ENCODE measurements at places on chromosomes 5 and 9.

GRCh38 chr5:68839019-68839552, 254.7 kb upstream of the SLC30A5 start:
- no peak for DNase-seq

GRCh38 chr9:32247168-32247567, 137.3 kb upstream of the ACO1 start:
- no peak for DNase-seq

DNA sequence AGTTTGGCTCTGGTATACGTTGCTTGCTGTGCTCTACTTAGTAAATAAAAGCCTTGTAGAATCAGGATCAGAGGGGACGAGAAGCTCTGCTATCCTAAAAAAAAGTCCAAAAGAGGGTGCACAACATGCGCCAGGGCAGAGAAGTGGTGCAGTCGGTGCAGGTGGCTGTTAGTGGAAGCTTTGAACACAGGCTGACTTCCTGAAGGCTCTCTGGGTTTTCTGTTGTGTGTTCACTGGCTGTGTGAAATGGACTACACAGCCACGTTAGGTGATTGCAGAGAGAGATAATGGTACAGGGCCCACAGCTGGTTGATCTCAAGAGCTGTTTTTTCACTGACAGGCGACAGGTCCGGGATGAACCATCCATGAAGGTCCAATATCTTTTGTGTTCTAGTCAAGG, 167.4 kb downstream of the TMEM167A start:
- DNase-seq: no peak

GRCh38 chr9:98378206-98378780, 122.8 kb upstream of the TBC1D2 start:
- DNase-seq: no peak

GRCh38 chr5:33936004-33936380, 194 bp upstream of the RXFP3 start:
- no peak for DNase-seq

Measured in kidney epithelial cell (primary cell).